Smooth muscle cell of the pulmonary artery (primary cell): ENCODE measurements at places on chromosomes 2 and 18. TPM values are rescaled to one million over a fixed set of nuclear protein-coding genes. Genes with fewer than 3 reads are reported as not detected.

The PAIP2B gene
- total RNA-seq: 0.36 and 0.65 TPM in 2 replicates

The CYB5A gene
- total RNA-seq: 33.3 and 36.6 TPM in 2 replicates

The SLC25A52 gene
- total RNA-seq: 0.20 and 0.23 TPM in 2 replicates

The PSMA8 gene
- not detected in 2 replicates for total RNA-seq

The NCKAP5 gene
- total RNA-seq: 0.76 and 5.7 TPM in 2 replicates

The ATP8B1 gene
- 73.6 and 109 TPM in 2 replicates for total RNA-seq

The GKN2 gene
- not detected in 2 replicates for total RNA-seq

The MYO7B gene
- 0.10 and 0.13 TPM in 2 replicates for total RNA-seq

The RAB17 gene
- total RNA-seq: 0.78 and 0.83 TPM in 2 replicates

The LCT gene
- under 0.01 and 0.03 TPM in 2 replicates for total RNA-seq

The KDM3A gene
- 36.9 and 41.2 TPM in 2 replicates for total RNA-seq

The CCDC102B gene
- total RNA-seq: 7.1 and 64.7 TPM in 2 replicates

The LAMA3 gene
- total RNA-seq: 3.8 and 8.3 TPM in 2 replicates

The EPHA4 gene
- total RNA-seq: 3.6 and 27.3 TPM in 2 replicates

The CIB4 gene
- total RNA-seq: not detected in 2 replicates
